ENCODE measurements at places on chromosomes 7 and 10.
A peak's percentile ranks its signal among the peaks of the same experiment; 100 is the strongest.

DNA sequence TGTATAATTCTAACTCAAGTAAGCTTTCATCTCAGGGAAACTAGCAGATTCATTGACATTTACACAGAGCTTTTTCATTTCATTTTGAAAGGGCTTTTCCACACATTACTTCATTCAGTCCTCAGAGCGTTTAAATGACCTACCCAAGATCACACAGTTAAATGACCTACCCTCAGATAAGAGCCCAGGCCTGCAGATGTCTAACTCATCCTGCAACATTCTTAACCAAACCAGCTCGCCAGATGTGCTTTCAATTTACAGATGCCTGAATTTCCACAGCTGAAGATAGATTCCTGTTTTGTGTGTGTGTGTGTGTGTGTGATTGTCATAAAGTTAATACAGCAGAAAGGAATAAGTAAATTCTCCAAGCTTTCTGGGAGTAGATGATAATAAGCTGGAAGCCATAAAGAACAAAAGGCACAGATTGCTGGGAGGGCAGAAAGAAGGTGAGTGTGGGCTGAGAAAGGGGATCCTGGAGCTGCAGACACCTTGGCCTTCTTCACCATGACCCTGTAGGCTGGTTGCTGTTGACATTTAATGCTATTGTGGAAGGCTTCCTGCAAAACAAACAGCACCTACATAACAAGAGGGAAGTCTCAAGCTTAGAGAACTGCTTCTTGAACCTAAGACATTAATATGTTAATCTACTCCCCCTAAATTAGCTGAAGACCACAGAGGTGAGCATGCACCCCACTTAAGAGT lies 489.7 kb upstream of the CELF2 start:
- no peak for DNase-seq

DNA sequence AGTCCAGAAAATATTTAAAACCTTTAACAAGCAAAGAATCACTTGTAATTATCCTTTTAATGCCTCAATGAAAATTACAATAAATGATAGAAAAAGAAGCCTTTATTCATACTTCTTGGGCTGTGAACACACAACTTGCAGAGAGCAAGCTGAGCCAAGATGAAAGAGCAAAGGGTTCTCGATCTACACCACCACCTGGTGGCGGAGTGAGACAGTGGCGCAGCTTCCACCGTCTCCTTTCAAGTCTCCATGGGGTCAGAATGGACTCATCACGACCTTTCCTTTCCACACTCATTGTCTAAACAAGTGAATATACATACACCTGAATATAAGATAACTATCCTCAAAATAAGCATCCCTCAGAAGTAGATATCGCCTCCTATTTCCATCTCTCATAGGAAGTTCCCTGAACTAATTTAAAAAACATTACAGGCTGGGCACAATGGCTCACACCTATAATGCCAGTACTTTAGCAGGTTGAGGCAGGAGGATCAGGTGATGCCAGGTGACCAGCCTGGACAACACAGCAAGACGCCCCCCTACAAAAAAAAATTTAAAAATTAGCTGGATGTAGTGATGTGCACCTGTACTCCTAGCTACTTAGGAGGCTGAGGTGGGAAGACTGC lies 40.7 kb downstream of the ATE1 start:
- DNase-seq = peak; percentile 91

- no peak for DNase-seq
Observed at GRCh38 chr7:65438598-65438997, 64.9 kb downstream of the ZNF92 start.

DNA sequence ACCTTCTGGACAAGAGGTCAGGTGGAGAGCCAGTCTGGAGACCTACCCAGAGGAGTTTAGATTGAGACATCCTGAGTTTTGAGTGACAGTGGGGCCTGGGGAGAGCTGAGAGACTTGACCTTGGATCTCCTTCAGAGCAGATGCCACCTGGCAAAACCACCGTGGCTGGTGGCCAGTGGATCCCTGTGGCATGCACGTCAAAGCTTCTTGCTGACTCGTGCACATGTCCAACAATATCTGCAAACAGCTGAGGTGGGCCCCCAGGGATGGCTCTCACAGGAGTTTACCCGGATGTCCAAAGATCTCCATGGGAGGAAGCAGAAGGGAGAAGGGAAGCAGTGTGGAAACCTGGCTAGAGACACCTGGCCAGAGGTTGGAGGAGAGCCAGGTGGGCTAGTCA lies 230.5 kb downstream of the FANK1 start:
- DNase-seq = no peak

DNA sequence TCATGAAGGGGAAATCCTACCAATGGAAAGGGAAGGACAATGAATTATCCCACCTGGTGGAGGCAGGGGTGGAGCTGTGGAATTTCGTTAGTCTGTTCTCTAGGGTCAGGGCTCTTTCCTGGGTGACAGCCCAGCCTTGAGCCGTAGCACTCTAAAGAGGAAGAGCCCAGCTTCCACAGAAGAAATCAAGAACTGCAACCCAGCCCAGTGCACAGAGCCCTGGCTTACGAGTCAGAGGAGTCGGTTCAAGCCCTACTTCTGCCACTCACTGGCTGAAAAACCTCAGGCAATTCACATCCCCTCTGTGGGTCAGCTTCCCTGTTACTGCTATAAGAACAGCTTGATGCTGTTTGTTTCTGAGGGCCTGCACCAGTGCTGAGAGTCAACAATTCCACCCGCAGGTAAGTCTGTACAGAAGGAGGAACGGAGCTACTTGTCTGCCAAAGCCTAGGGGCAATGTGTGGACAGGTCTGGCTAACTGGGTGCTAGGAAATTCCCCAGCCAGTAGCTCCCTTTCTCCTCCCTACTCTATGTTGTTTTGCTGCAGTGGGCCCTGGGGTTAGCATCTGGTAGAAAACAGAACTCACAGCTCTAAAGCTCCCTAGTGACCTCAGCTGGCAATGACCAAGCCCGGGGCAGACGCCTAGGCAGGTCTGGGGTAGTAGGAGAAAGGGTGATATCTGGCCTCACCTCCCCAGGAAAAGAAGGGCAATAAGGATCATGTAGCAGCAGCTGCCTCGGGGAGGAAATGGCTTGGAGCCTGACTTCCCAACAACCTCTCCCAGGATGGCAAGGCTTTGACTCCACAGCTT lies 3.3 kb downstream of the AVPI1 start:
- DNase-seq = peak; percentile 44

DNA sequence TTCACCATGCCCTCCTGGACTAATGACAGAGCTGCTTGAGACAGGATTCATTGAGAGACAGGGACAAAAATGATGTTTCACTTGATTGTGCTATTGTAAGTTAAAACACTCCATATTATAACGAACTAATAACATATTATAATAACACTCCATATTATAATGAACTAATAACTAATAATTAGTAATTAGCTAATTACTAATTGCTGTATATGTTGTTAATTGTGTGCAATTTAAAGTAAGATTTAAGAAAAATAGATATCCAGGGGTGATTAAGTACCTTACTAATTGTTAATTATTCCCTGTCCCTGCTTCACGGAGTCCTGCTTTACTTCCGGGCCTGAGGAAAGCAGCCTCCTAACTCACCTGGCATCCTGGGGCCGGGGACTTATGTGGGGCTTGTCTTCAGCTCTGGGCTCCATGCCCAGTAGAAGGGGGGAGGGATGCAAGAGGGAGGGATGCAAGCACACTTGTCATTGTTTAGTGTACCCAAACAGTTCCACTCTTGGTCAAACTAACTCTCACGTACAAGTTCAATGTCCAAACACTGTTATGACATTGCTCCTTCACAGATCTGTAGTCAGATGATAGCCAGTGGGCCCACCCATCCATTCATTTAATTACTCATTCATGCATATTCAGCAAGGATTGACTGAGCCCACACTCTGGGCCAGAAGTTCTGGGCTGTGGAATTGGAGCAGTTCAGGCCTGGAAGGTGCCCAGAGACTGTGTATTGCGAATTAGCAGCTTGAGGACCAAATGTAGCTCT lies 53.8 kb downstream of the COL13A1 start:
- DNase-seq = no peak

DNA sequence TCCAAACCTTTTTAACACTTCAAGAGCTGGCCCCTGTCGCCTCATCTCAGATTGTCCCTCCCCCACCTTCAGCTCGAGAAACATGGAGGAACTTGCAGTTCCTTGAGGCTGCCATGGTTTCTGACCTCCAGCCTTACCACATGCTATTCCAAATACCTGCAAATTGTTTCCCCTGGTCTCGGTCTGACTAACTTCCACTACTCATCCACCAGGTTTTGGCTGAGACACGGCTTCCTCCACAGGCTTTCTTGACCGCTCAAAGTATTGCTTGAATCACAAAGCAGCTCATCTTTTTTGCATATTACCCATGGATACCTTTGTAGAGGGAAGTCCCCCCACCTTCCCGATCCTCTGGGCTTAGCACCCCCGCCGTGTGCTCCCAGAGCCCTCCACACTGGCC lies 5.2 kb upstream of the SAMD8 start:
- no peak for DNase-seq

- DNase-seq = peak; percentile 67
Observed at GRCh38 chr10:88332503-88333247, 250.4 kb downstream of the RNLS start.

GRCh38 chr10:102342958-102343357 lies 52.5 kb upstream of the NFKB2 start:
- DNase-seq = no peak

GRCh38 chr7:27345164-27345887 lies 102.7 kb downstream of the EVX1 start:
- DNase-seq = no peak

DNA sequence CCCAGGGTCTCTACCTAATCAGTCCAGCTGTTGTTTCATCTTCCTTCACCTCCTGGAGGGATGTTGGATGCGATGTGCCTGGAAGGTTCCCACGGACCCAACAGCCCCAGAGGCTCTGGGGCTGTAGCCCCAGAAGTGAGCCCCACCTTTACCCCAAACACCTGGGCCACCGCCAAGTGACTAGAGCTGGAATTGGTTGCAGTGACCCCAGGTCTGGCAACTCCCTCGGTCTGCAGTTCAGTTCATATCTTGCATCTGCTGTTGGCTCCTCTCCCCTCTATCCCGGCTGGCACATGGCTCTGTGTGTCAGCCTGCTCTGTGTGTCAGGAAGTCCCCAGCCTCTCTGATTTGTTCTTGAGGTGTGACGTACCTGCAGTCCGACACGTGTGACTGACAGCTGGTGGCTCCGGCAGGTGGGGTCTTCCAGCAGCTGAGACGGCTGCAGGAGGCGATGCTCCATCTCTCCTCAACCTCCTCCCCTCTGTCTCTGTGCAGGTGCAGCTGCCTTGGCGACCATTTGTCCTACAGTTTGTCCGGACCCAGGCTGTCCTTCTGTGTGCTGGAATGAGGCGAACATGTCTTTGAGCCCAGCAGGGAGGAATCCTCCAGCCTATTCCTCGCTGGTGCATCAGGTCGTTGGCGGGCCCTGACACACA lies 38.6 kb downstream of the ELFN1 start:
- DNase-seq = no peak

- DNase-seq = peak; percentile 91
Observed at GRCh38 chr10:17607603-17608332, 9.4 kb downstream of the HACD1 start.

GRCh38 chr10:98363220-98363619 lies 51.8 kb downstream of the PYROXD2 start:
- DNase-seq = no peak

DNA sequence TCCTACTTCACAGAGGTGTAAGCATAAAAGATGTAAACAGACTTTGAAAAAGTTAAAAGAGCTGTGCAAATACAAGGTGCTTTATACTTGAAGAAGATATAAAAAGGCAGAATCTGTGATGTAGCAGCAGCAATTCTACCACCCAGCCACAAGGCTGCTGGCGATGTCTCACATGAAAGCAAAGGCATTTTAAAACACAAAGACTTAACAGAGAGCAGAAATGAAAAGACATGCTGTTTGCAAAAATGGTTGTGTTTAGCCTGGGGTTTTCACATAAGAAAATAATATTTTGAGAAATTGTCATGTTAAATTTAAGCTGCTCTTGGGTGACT lies 85.5 kb upstream of the ZNF800 start:
- DNase-seq = no peak

- DNase-seq = no peak
Observed at GRCh38 chr10:74518061-74518460, 308.3 kb upstream of the KAT6B start.

DNA sequence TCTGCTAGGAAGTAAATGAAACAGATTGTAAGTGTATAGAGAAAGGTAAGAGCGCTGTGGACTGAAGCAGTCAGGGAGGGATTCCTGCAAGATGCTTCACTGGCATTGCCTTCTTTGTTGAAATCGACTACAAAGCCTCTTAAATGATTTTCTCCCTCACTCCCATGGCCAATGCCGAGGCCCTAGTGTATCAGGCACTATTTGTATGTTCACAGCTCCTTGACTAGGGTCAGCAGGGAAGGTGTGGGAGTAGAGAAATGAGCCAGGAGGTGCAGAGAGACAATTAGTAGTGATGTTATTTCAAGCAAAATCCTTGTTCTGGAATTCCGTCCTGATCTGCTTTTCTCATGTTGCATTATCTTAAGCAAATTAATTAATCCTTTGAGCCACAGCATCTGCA lies 22.9 kb upstream of the DUSP5 start:
- DNase-seq = no peak

DNA sequence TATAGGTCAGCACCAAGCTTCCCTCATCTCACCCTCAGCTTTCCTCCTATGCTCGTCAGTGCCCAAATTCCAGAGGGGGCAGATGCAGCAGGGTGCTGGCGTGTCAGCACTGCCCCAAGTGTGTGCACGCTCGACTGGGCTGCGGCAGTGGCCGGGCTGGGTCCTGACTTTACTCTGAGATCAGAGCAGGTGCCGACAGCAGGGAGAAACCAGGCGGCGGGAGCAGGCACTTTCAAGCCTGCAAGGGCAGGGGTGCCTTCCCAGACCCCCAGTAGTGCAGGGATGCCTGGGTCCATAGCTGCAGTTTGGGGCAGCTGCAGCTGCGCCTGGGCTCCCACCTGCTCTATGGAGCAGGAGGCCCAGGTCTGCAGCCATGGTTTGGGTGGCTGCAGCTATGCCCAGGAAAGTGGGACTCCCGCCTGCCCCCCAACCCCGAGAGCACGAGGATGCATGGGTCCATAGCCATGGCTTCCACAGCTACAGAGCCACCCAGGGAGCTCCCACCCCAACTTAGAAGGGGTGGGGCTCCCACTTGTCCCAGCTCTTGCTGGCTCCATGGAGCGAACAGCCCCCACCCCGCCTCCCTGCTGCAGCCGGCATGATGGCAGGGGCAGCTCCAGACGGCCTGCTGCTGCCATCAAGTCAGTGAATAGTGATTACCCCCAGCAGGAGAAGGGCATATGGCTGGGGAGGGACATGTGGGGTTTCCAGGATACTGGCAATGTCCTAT lies 199.2 kb upstream of the KMT2E start:
- no peak for DNase-seq

- DNase-seq = no peak
Observed at GRCh38 chr10:12390733-12391132, 41.4 kb downstream of the CAMK1D start.
